ENCODE measurements at places on chromosomes 7 and 10. TPM values are rescaled to one million over a fixed set of nuclear protein-coding genes. Genes with fewer than 3 reads are reported as not detected.

- DNase-seq = no peak
- no peaks in the 10 kb centered on the region for H3K4me1 ChIP-seq
- H3K27ac ChIP-seq = no peak overlapping the region
- no peaks in the 10 kb centered on the region for H3K36me3 ChIP-seq
- H3K27me3 ChIP-seq = no peaks in the 10 kb centered on the region
Observed at GRCh38 chr7:133859231-133859630, 267.9 kb upstream of the LRGUK start.

- no peaks in the 10 kb centered on the region for H3K4me1 ChIP-seq
- no peak for DNase-seq
- no peaks in the 10 kb centered on the region for H3K36me3 ChIP-seq
- H3K27ac ChIP-seq = no peak overlapping the region
- H3K4me3 ChIP-seq = no peak overlapping the region
Observed at GRCh38 chr10:44922021-44922420, 10.9 kb downstream of the TMEM72 start.

- no peak for DNase-seq
- H3K4me3 ChIP-seq = peak overlapping the region; percentile 2
- H3K27ac ChIP-seq = peak overlapping the region; percentile 52
- peaks cover 76% of the 10 kb centered on the region for H3K4me1 ChIP-seq
- H3K27me3 ChIP-seq = peaks cover 65% of the 10 kb centered on the region
Observed at GRCh38 chr7:25852939-25853271, 299.1 kb upstream of the NFE2L3 start.

- no peak overlapping the region for H3K27ac ChIP-seq
- H3K4me1 ChIP-seq = no peaks in the 10 kb centered on the region
- H3K27me3 ChIP-seq = no peaks in the 10 kb centered on the region
- peaks cover 59% of the 10 kb centered on the region for H3K36me3 ChIP-seq
- H3K4me3 ChIP-seq = no peak overlapping the region
- DNase-seq = peak; percentile 8
Observed at GRCh38 chr10:102519246-102519825, 15.6 kb downstream of the SUFU start.

DNA sequence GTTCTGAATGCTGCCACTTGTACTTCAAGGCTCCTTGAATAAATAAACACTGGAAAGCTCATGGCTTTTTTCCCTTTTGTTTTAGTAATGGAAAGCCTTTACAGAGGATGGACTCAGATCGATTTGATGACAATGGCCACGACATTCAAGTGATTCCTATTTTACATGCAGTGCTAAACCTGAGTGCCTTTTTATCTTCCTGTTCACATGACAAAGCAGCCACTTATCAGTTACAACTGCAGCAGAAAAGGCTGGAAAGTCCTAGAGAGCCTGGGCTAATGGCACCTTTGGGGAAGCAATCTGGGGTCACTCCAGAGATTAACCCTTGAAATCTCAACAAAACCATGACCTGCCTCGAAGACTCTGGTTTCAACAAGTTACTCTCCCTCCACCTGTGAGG is 249.0 kb upstream of the AUTS2 start:
- no peaks in the 10 kb centered on the region for H3K27me3 ChIP-seq
- H3K4me1 ChIP-seq = no peaks in the 10 kb centered on the region
- no peak overlapping the region for H3K27ac ChIP-seq
- no peaks in the 10 kb centered on the region for H3K36me3 ChIP-seq

GRCh38 chr10:130497056-130498010 is 361.1 kb downstream of the GLRX3 start:
- DNase-seq = no peak
- no peaks in the 10 kb centered on the region for H3K36me3 ChIP-seq
- H3K27ac ChIP-seq = no peak overlapping the region
- H3K4me3 ChIP-seq = no peak overlapping the region

DNA sequence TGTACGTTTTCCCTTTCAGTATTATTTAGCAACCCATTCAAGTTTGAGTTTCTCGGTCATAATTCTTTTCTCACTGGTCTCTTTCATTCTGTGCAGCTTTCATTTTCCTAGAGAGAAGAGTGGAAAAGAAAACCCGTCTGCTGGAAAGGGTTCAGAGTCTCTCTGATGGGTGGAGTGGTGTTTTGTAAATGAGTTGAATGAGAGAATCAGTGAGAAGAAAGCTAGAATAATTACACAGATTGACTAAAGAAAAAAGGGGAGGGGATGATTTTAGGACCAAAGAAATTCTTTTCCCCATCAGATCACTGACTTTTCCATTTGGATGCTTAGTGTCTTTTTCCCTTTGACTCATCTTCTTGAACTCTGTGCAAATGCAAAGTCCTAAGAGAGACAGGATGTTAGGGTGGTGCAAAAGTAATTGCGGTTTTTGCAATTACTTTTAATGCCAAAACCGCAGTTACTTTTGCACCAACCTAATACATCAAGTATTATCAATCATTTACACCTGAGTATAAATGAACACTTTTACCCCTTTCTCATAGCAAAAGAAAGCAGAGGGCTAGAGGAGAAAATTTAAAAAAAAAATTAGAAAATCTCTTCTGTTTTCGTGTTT is 242.1 kb upstream of the SP4 start:
- no peak overlapping the region for H3K4me3 ChIP-seq
- DNase-seq = no peak
- no peaks in the 10 kb centered on the region for H3K36me3 ChIP-seq
- no peaks in the 10 kb centered on the region for H3K4me1 ChIP-seq
- no peaks in the 10 kb centered on the region for H3K27me3 ChIP-seq
- H3K27ac ChIP-seq = no peak overlapping the region

DNA sequence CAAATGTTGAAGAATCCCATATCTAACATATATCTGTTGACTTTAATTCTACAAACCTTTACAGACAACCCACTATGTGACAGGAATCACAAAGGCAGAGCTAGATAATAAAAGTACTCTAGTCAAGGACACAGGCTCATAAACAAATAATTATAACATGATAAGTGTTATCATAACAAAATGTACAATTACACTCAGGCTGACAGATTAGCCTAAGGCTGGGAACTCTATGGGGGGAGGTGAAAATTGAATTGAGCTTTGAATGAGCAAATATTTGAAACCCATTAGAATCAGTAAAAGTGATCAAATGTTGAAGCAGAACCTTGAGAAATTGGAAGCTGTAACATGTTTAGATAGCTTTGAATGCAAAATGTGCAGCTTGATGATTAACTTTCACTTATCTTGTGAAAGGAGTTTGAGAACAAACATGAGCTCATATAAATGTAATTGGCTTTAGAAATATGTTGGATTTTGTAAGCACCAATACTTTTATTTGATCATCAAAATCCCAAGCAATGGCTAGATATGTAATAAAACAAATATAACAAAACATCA is 970.2 kb downstream of the SORCS3 start:
- H3K27ac ChIP-seq = no peak overlapping the region
- H3K4me1 ChIP-seq = no peaks in the 10 kb centered on the region
- peak; percentile 26 for DNase-seq
- no peak overlapping the region for H3K4me3 ChIP-seq

DNA sequence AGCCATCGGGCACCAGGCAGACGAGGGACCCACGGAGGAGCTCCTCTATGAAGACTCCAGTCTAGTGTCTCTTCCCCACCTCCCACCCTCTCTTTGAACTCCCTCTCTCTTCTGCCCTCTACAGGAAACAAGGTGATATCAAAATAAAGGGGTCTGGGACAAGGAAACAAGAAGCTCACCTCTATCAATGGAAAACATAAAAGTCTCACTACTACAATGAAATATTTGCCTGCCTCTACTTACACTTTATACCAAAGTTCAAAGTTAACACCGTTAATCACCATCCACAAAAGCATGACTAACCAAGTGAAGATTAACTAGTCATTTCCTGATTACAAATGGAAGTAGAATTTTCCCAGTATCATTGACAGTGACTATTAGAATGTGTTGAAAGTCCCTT is 82.2 kb downstream of the PARD3 start:
- H3K27ac ChIP-seq = no peak overlapping the region
- H3K36me3 ChIP-seq = no peaks in the 10 kb centered on the region
- peaks cover 35% of the 10 kb centered on the region for H3K4me1 ChIP-seq
- no peaks in the 10 kb centered on the region for H3K27me3 ChIP-seq
- H3K4me3 ChIP-seq = no peak overlapping the region

- no peaks in the 10 kb centered on the region for H3K27me3 ChIP-seq
- H3K27ac ChIP-seq = peak overlapping the region; percentile 78
- no peaks in the 10 kb centered on the region for H3K36me3 ChIP-seq
- peaks cover 5% of the 10 kb centered on the region for H3K4me1 ChIP-seq
- DNase-seq = peak; percentile 63
Observed at GRCh38 chr10:88974446-88975376, 15.9 kb upstream of the FAS start.

HBP1 gene
- total RNA-seq = 86.2 TPM

TRAPPC14 gene
- total RNA-seq = 23.3 TPM

PDE1C gene
- 19.3 TPM for total RNA-seq

MEST gene
- 88.7 TPM for total RNA-seq

MAT1A gene
- not detected for total RNA-seq

SLC26A3 gene
- total RNA-seq = 52.4 TPM

IDI2 gene
- not detected for total RNA-seq

SEMA4G gene
- total RNA-seq = 96.3 TPM

ZNF727 gene
- total RNA-seq = not detected
